ENCODE measurements at places on chromosomes 5 and 9.

GRCh38 chr9:108052431-108053080 is 563.0 kb upstream of the KLF4 start:
- no peak for DNase-seq

DNA sequence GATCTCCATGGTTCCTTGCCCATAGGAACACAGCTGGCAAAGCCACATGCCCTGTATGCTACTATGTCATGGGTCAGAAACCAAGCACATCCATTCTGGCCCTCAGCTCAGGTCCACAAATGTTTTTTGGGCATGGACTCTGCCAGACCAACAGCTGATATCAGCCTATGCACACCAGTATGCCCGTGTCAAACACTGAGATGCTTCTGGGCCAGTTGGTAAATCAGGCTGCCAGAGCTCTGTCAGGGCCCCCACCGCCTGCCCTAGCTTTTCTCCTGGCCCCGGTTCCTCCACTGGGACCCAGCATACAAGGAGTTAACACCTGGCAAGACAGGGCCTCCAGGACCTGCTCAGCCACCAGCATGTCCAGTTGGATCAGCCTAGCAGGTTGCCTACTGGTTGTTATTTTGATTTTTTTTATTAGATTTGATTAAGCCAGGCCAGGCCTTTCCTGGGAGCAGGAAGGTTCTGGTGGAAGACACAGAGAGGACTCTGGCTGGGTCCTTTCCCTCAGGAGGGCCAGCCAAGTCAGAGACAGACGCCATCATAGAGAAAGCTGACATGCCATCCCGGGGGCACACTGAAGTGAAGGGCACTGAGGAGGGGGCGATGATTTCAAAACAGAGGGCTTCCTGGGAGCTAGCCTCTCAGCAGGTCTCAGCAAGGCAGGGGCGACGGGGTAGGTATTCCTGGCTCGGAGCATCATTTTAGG is 65.8 kb downstream of the TSTD2 start:
- no peak for DNase-seq

DNA sequence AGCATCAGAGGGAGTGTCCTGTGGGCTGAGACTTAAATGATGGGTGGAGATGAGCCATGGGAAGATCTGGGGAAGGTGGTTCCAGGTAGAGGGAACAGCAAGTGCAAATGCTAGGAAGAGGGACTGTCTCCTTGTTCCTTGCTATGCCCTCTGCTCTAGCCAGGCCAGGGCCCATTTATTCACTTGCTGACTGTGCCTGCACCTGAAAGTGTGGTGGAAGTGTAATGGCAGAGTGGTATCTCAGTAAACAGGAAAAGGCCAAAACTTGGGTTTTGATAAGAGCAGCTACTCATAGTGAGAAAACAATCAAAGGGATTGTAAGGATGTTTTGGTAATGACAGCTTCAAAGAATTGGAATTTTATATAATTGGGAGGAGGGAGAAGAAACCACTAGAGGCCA is 32.4 kb downstream of the TLE4 start:
- DNase-seq = no peak

DNA sequence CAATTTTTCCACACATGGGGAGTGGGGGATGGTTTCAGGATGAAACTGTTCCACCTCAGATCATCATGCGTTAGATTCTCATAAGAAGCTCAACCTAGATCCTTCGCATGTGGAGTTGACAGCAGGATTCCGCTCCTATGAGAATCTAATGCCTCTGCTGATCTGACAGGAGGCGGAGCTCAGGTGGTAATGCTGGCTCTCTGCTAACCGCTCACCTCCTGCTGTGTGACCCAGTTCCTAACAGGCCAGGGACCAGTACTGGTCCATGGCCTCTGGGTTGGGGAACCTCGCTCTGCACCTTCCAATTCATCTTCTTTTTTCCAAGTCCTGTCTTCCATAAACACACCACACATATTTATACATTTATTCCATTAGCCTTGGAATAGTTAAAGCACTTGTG is 33.0 kb downstream of the POU5F2 start:
- no peak for DNase-seq

DNA sequence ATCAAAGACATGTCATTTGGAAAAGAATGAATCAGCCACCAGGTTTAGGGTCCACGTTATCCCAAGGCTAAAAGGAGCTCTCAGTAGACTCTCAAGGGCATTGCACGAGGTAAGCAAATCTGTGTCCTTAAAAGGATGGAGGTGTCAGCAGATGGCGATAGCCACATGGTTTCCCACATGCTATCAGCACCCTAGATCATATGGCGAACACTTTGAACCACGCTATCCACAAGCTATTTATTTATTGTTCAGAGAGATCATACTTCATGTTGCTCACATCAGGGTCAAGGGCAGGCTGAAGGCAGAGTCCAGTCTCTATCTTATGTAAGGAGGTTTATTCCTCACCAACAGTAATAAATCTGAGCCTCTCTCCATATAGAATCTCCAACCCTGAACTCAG is 43.7 kb downstream of the CDH6 start:
- DNase-seq = no peak

DNA sequence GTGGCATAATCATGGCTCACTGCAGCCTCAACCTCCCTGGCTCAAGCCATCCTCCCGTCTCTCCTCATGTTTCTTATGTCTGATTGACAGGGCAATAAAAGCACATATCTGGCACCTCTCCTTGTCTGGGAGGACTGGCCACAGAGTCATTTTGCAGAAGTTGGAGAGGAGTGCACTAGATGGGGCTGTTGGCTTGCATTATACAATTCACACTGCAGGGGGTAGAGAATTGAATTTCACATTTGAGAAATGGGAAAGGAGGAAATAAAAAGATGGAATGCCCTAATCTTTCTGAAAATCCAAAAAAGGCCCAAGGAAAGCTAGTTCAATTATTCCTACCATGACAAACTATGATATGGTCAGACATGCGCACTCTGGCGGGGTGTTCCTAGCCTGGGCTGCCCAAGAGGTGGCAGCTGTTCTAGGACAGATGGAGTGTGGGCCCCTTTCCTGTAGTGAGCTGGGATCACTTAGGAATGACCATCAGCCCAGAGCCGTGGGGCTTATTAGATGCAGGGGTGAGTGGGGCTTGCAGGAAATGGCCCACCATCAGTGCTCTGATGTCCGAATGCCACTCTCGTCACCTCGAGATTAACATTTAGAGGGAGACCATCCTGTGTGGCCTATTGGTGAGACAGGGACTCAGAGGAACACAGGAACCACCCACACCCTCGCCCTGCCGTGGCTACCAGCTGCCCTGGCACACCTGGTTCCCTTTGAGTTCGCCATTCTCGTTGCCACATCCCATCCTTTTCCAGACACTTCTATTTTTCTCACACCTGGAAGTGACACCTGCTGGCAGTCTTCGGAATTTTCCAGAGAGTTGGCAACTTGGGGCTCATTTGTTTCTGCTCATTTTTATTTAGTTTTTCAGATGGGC is 21.8 kb upstream of the ANKRD18A start:
- DNase-seq = no peak

GRCh38 chr5:157506066-157506590 is 46.1 kb downstream of the NIPAL4 start:
- DNase-seq = no peak
